ENCODE measurements at places on chromosomes 4 and X.

DNA sequence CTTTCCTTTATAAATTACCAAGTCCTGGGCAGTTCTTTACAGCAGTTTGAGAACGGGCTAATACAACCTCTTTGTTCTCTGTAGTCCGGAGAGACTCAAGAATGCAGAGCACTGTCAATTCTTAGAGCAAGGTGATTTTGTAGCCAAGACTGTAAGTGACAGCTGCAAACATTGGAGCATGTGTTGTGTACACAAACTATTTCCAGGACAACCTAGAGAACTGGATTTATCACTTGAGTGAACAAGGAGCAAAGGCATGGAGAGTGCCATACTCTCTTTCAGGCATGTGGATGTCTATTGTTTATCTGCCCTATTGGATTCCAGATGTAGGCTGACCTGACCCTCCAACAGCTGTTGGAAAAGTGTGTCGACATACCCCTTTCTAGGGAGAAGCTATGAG is 153.9 kb downstream of the SPANXN3 start:
- no peaks in the 10 kb centered on the region for H3K4me1 ChIP-seq
- no peak overlapping the region for H3K27ac ChIP-seq
- H3K27me3 ChIP-seq: no peaks in the 10 kb centered on the region
- H3K4me3 ChIP-seq: no peak overlapping the region
- no peaks in the 10 kb centered on the region for H3K36me3 ChIP-seq

- H3K27me3 ChIP-seq: no peaks in the 10 kb centered on the region
- DNase-seq: no peak
- no peak overlapping the region for H3K27ac ChIP-seq
- peaks cover 2% of the 10 kb centered on the region for H3K36me3 ChIP-seq
- no peak overlapping the region for H3K4me3 ChIP-seq
- H3K4me1 ChIP-seq: peaks cover 12% of the 10 kb centered on the region
Observed at GRCh38 chr4:83585982-83586508, 50.1 kb downstream of the GPAT3 start.

- no peak for DNase-seq
- H3K4me3 ChIP-seq: no peak overlapping the region
Observed at GRCh38 chrX:30156880-30157560, 58.3 kb upstream of the MAGEB2 start.

- no peaks in the 10 kb centered on the region for H3K36me3 ChIP-seq
- no peaks in the 10 kb centered on the region for H3K4me1 ChIP-seq
- H3K4me3 ChIP-seq: no peak overlapping the region
- no peak for DNase-seq
Observed at GRCh38 chr4:82293304-82293703, 80.5 kb downstream of the HNRNPD start.

GRCh38 chr4:73869130-73870055 is at the start of gene CXCL1:
TSS of gene CXCL1 (plus strand) at chr4:73869393. CDS start at chr4:73869471, 78 bp downstream.
- no peak for DNase-seq
- H3K36me3 ChIP-seq: no peaks in the 10 kb centered on the region
- no peaks in the 10 kb centered on the region for H3K27me3 ChIP-seq
- H3K4me3 ChIP-seq: peak within 1 kb of the TSS; percentile 64

- no peak overlapping the region for H3K27ac ChIP-seq
- no peaks in the 10 kb centered on the region for H3K27me3 ChIP-seq
- H3K4me1 ChIP-seq: no peaks in the 10 kb centered on the region
- H3K36me3 ChIP-seq: no peaks in the 10 kb centered on the region
- no peak for DNase-seq
Observed at GRCh38 chrX:47501226-47502074, 18.4 kb upstream of the ZNF41 start.

DNA sequence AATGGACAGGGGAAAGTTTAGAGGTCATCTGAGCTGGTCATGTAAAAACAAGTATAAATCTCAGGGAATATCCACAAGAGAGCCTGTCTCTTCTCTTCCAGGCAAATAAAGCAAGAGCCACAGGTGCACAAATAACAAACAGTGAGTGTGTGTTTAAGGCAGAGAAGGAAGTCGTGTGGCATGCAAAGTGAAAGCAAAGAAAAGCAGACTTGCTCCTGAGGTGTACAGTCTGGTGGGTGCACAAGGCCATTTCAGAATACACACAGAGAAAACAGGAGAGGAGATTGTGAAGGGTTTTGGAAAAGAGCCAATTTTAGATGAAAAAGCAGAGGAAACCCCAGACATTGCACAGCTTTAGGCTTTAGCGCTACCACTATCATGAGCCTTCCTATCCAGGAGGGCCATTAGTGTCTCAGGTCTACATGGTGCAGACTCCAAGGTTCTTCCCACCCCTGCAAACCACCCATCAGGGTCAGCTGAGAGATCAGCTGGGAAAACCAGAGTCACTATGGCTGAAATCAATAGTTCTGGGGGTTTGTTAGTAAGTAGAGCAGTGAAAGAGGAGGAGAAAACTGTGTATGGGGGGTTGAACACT is 355.8 kb downstream of the KLHL4 start:
- no peaks in the 10 kb centered on the region for H3K4me1 ChIP-seq
- H3K27ac ChIP-seq: no peak overlapping the region
- no peaks in the 10 kb centered on the region for H3K27me3 ChIP-seq
- H3K36me3 ChIP-seq: no peaks in the 10 kb centered on the region
- DNase-seq: no peak

DNA sequence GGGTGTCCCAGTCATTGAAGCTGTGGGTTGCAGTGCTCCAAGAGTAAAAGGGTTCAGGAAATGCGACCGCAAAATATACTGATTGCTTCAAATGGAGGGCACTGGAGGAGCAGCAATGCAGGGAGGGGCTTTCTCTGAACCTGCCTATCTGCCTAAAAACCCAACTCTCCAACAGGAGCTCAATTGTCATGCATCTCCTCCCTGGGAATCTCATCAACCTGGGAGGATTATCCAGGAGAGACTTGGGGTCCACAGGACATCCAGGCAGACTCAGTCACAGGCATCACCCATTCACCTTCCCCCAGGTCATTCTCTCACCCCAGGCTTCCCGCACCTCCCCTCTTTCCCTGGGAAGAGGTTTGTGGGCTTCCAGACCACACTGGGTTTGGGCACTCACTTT is 38.2 kb upstream of the TLR3 start:
- no peak overlapping the region for H3K4me3 ChIP-seq
- no peaks in the 10 kb centered on the region for H3K27me3 ChIP-seq
- no peak for DNase-seq

- peak; percentile 28 for DNase-seq
- no peak overlapping the region for H3K27ac ChIP-seq
- peaks cover 38% of the 10 kb centered on the region for H3K4me1 ChIP-seq
Observed at GRCh38 chr4:1206299-1207156, 34.1 kb upstream of the SPON2 start.

GRCh38 chr4:81984746-81985145 is 389.0 kb downstream of the HNRNPD start:
- H3K36me3 ChIP-seq: no peaks in the 10 kb centered on the region
- H3K27ac ChIP-seq: no peak overlapping the region
- no peak overlapping the region for H3K4me3 ChIP-seq
- no peaks in the 10 kb centered on the region for H3K4me1 ChIP-seq

DNA sequence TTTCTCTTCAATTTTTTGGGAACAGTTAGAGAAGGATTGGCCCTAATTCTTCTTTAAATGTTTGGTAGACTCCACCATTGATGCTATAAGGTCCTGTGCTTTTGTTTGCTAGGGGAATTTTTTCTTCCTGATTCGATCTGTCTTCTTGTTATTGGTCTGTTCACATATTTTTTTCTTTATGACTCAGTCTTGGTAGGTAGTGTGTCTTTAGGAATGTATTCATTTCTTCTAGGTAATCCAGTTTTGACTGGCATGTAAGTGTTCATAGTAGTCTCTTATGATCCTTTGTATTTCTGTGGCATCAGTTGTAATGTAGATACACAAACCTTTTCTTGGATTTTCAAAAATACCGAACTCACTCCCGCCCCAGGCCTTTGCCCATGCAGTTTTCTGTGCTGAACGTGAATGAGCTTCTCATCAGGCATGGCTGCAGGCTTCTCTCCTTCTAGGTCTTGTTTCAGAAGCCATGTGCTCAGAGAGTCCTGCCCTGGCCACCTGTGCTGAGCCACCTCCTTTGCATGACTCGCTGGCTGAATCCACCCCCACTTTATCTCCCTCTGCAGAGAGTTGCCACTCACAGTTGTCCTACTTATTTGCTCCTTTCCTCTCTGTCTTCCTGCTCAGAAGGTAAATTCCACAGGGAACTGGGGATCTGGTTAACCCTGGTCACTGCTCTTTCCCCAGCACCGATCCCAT is 67.0 kb downstream of the STK32B start:
- no peak overlapping the region for H3K27ac ChIP-seq
- no peak for DNase-seq
- no peak overlapping the region for H3K4me3 ChIP-seq
- no peaks in the 10 kb centered on the region for H3K27me3 ChIP-seq
- H3K4me1 ChIP-seq: no peaks in the 10 kb centered on the region
- H3K36me3 ChIP-seq: no peaks in the 10 kb centered on the region

Data from liver (tissue), 10 donors.